ENCODE measurements at places on chromosomes 16 and 17.

GRCh38 chr17:73255671-73256181 lies 6.0 kb downstream of the CPSF4L start:
- DNase-seq, result peak; percentile 39

DNA sequence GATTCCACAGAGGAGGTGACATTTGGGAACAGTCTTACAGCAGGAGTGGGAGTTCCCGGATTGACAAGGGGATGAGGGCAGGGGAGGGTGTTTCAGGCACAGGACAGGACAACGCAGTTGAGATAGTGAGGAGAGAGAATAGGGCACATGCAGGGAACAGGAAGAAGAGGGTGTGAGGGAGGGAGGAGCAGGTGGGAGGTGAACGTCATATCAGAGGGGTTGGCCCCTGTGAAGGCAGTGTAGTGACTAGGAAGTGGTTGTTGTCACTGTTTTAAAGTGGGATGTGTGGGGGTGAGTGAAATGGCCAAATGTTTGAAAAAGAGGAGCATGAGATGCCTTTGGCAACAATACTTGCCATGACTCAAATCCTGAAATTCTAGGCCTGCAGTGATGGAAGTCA lies 12.2 kb downstream of the PRKCB start:
- DNase-seq, result no peak

GRCh38 chr17:67080804-67081203 lies 36.5 kb downstream of the CACNG1 start:
- no peak for DNase-seq

GRCh38 chr17:6072157-6072556 lies 2.0 kb downstream of the WSCD1 start:
- no peak for DNase-seq

DNA sequence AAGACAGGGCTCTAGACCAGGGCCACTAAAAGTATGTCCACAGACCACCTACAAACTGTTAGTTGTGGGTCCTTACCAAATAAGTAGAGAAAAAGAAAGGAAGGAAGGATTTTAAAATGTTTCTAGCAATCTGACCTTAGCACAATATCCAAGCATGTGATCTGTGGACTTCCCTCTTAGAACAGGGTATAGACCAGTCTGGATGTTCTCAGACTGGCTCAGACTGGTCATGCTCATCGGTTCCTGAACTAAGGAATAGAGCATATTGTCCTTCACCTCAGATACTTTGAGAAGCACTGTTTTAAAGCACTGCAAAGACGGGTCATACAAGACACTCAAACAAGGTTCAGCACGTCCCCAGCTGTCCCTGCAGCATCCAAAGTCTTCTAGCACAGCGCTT lies 25.8 kb downstream of the CUEDC1 start:
- DNase-seq, result no peak

DNA sequence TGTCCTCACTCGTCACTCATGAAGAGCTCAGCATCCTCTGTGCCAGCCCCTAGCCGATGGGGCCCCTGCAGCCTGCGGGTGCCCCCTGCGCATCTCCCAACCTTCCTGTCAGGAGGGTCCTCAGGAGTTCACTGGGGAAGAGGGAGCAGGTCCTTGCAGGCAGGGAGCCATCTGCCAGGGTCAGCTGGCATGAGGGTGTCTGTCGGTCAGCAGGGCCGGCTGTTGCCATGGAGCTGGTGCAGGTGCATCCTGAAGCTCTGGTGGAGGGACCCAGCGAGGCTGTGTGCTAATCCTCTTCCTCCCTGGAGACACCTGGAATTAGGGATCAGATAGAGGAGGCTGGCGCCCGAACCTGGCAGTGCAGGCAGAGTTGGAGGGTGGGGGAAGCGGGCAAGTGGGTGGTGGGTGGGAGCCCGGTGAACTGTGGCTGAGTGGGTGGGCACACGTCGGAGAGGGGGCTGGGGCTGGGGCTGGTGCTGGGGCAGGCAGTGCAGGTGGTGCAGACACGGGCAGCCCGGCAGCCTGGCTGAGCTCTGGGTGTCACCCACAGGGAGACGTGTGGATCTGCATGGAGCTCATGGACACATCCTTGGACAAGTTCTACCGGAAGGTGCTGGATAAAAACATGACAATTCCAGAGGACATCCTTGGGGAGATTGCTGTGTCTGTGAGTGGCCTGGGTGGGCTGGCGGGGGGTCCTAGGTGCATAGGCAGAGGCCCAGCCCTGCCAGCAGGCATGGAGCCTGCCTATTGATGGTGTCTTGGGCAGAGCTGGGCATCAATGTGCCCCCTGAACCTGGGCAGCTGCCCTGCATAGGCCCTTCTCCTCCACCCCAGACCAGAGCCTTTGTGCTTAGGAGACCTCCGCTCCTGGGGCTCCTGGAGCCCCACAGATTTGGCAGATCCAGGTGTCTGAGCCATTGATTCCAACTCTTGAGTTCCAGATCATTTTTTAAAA lies 17.4 kb downstream of the MAP2K3 start:
- no peak for DNase-seq

GRCh38 chr17:62714016-62714777 lies 86.7 kb downstream of the MRC2 start:
- no peak for DNase-seq

GRCh38 chr17:71635187-71635586 lies 485.6 kb upstream of the SOX9 start:
- no peak for DNase-seq

- DNase-seq, result no peak
Measured at GRCh38 chr17:41345992-41346391, 4.6 kb downstream of the KRT33A start.

DNA sequence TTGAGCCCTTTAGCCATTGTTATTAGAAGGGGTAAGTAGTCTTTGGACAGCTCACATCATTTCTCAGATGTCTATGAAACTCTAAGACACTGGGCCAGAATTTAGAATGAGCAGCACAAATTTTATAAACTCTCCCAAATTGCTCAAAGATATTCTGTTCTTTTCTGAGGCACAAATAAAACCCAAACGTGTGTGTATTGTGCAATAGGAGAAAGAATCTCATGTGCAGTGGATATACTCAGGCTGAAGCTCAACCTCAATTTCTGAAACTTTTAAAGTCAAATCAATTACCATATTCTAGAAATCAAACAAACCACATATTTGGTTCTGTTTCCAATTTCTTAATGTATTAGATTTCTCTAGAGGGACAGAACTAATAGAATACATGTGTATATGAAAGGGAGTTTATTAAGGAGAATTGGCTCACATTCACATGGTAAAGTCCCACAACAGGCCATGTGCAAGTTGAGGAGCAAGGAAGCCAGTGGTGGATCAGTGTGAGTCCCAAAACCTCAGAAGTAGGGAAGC lies 403.6 kb downstream of the RBFOX1 start:
- no peak for DNase-seq

- DNase-seq, result no peak
Measured at GRCh38 chr17:57604771-57605674, 140.1 kb downstream of the CCDC182 start.

DNA sequence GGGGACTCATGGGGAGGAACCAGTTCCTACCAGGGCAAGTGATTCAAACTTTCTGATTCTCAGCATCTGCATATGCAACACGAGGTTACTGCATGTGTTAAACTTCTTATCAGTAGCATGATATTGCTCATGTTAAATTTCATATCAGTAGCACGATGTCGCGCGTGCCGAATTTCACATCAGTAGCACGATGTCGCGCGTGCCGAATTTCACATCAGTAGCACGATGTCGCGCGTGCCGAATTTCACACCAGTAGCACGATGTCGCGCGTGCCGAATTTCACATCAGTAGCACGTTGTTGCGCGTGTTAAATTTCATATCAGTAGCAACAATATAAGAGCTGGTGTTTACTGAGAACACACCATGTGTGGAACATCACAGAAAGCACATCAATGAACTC lies 221.6 kb downstream of the GSG1L start:
- no peak for DNase-seq

DNA sequence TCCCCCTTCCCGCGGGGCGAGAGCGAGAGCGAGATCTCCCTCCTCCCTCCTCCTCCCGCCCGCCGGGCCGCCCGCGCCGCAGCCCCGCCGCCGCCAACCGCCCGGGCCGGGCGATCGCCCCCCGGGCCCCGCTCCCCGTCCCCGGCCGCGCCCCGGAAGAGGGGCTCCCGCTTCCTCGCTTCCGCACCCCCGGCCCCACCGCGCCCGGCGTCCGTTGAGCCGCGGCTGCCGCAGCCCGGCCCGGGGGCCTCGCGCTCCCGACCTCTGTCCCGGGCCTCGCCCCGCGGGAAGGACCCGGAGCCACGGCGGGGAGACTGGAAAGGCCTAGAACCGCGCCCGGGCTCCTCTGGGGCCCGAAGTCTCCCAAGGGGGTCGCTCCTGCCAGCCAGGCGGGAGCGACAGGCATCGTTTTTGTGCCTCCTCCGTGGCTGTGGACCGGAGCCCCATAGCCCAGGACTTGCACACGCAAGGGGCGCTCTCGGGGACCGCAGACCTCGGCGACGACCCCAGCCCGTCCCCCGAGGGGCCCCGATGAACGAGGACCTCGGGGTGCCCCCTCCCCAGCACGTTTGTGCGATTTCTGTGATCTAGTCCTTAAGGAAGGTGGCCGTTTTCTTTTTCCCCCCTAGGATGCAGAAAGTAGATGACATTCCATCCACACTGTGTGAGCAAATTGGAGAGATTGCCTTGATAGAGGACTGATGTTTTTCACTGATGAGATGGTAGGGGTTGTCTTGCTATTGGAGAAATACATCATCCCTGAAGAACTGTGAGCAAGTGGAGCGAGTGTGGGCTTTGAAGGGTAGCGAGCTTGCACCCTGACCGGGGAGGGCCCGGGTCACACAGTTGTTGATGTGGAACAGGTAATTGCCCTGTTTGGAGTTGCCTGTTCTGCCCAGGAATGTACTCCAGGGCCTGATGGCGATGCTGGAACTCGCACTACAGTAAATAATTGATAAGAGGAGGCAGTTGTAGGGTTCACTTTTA lies 611 bp downstream of the BANP start:
- no peak for DNase-seq

GRCh38 chr17:80927791-80928216 lies 63.8 kb upstream of the CHMP6 start:
- no peak for DNase-seq

- no peak for DNase-seq
Measured at GRCh38 chr17:39761861-39762496, 24.2 kb downstream of the GRB7 start.

GRCh38 chr17:50220811-50221210 lies 19.4 kb upstream of the COL1A1 start:
- DNase-seq, result no peak

GRCh38 chr16:56505181-56505580 lies 14.6 kb downstream of the BBS2 start:
- DNase-seq, result no peak

DNA sequence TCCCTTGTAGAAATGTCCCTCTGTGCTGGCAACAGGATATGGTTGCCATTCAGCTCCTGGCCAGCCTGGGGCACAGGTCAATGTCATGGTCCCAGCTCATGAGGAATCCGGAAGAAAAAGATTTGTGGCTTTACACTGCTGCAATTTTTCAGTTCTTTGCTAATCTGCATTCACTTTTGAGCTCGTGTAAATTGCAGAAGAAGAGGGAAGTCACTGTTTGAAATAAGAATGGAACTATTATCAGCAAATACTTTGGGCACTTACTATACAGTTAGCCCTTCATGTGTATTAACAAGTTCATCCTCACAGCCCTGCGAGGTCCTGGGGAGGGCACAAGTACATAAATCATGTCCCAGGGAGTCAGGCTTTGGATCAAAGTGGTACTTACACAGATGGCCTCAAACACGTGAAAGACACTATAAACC lies 14.2 kb downstream of the SLC47A2 start:
- DNase-seq, result no peak

DNA sequence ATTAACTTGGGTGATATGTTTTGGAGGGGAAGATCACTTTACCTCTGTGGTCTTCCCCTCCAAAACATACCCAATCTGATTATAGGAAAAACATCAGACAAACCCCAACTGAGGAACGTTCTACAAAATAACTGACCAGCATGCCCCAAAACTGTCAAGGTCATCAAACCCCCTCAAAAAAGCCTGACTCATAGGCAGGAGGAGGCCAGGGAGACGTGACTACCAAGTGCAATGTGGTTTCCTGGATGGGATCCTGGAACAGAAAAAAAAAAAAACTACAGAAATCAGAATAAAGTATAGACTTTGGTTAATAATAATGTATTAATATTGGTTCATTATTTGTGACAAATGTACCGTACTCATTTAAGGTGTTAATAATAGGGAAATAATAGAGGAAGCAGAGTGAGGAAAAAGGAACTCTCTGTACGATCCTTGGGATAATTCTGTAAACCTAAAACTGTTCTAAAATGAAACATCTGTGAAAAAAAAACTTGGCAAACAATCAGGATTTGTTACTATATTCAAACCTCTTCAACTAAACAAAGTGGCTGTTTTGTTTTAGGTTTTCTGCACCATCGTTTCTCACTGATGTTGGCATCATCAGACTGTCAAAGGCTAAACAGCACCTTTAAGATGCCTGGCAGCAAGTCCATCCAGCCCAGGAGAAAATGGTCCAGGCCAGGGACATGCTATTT lies 266.7 kb upstream of the SDK2 start:
- no peak for DNase-seq

GRCh38 chr17:59807892-59808509 lies 84.7 kb downstream of the TUBD1 start:
- no peak for DNase-seq

- peak; percentile 6 for DNase-seq
Measured at GRCh38 chr17:15651583-15652110, 32.1 kb upstream of the FBXW10B start.

GRCh38 chr16:49236216-49236615 lies 45.4 kb downstream of the CBLN1 start:
- no peak for DNase-seq

DNA sequence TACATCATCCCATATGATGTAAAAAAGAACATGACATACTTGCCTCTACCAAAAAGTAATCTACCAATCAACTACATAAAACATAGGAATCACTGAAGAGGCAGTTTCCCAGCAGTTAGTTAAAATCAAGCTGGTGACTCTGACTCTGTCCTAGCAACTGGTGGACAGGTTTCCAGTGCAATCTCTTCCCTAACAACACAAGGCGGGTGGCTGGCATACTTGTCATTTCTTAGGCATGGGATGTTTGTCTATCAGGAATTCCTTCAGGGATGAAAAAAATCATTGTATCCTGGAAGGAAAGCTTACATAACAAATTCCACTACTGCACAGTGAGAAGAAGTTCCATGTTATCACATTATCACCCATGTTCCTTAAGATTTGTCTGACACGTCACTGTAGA lies 50.9 kb downstream of the HELZ start:
- no peak for DNase-seq

DNA sequence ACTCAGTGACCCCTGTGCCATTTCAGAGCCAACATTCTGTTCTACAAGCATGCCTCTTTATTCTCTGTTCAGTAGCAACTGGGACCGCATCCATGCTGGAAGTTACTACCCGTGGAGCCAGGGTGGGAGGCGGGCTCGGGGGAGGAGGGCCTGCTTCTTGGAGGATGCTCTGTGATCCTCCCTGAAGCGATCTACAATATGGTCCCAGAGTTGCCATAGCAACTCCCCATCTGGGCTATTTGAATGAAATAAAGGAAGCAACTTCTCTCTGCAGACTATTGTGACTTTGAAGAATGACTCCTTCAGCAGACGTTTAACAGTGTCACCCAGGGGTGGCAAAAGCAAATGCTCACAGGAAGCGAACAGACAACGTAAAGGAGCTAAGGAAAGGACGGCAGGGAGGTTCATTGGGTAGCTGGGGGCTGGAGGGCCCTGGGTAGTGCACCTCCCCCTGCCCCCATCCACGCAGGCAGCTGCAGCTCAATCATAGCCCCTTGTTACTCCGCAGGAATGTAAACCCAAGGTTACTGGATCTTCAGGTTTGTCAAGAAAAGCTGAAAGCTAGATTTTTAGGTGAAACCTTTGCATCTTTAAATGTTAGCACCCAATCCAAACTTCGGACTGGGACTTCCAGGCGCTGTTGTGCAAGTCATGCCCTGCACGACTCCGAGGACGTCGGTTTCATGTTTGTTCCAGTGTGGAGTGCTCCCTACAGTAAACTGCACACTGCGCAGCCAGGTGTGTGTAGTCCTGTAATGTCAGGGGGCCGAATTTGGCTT lies 51.1 kb upstream of the MEAK7 start:
- DNase-seq, result no peak

Measured in activated T-cell treated with anti-CD3 and anti-CD28 coated beads for 48 hours (primary cell).